Stimulated activated CD4-positive, alpha-beta T cell treated with anti-CD3 and anti-CD28 coated beads, TNF-alpha, amount 100 ng/mL, for 24 hours (primary cell): ENCODE measurements at places on chromosomes 11 and 22.

DNA sequence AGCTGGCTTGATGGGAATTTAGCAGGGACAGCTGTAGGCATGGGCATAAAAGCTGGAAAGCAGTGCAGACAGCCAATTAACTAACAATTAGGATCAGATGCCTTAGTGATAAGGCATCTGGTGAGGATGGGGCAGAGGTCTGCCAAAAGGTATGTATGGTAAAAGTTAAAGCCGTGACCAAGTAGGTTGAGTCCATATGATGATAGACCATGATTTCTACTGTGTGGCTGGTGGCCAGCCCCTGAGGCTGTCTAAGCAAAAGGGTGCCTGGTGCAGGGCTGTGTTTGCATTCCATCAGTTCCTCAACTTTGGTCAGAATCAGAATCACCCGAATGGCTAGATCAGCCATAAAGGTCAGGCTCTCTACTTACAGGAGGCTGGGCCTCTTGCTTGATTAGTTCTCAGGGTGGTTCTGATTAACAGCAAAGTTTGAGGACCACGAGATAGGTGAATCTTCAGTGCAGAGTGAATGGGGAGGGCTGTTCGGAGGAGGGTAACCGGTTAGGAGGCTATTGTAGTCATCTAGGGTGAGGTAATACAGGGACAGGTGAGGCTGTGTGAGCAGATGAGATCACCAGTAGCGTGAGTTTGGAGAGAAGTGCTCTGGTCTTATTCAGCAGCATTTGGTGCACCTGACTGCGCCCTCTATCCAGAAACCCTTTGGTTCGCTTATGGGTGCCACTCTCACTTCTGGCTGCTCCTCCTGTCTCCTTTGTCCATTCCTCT is 27.2 kb downstream of the PPFIBP2 start:
- no peak for DNase-seq

DNA sequence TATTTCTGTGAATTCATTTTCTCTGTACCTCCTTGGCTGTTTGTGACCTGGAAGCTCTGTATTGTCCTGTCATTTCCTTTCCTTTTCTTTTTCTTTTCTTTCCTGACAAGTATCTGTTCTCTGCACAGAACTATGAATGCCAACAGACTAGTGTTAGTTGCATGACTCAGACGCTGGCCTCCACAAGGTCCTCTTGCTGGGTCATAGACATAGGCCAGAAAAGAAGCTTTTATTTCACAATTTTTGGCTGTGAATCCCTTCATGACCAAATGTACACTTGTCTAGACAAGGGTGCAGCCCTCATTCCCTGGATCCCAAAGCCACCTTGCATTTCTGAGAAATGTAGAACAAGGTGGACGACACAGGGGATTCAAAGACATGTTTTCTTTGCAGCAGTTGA is 104.1 kb upstream of the MTNR1B start:
- DNase-seq: no peak

- no peak for DNase-seq
Observed at GRCh38 chr11:85310479-85310878, 316.7 kb downstream of the DLG2 start.

DNA sequence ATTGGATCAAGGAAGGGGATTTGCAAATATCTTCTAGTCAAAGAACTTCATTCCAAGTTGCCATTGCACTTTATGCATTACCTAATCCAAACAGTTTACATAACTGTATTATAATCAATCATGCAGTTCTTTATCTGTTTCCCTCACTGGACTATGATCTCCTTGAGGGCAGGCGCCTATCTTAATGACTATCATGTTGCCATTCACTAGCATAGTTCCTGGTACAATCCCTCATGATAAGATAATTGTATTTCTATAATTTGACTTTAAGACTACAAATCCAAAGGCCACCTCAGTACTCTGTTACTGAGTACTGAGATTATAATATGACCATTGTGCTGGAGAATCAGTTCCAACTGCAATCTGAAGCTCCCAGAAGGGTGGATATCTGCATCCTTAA is 278.7 kb upstream of the CCDC90B start:
- DNase-seq: no peak

DNA sequence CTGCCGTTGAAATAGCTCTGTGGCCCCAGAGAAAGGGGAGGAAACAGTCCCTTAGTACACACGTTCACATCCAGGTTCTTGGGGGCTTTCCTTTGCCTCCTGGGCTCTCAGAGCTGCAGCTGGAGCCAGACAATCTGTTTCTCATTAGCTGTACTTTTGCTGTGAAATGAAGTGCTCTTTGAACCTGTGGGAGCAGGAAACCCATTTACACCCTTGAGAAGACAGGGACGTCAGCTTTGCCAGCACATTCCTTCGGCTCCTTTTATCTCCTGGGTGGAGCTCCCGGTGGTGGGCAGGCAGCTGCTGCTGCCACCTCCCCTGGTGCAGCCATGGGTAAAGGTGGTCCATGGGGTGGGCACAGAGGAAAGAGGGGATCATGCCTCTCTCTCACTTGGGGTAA is 80.6 kb upstream of the TIMP3 start:
- no peak for DNase-seq

DNA sequence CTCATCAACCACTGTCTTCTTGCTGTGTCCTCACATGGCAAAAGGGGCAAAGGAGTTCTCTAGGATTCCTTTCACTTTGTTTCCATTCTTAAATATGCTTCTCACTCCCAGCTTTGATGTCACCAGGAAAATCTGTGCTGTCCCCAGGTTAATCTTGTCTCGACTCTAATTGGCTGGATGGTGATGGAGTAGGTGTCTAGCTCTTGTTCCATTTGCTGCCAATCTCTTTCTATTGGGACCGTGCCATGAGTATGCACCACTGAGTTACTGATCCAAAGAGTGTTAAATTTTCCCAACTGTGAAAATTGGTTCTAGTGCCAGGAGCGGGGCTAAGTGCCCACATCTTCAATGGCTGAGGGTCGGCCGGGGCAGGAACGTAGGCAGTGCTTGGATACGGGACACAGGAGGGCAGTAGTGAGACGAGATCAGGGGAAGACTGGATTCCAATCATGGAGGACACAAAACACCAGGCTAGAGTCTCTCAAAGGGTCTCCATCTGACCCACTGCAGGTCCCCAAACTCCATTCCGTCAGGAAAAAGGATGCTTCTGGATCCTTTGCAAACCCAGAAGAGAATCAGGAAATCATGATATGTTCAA is 47.7 kb upstream of the CSNK2A3 start:
- DNase-seq: no peak

DNA sequence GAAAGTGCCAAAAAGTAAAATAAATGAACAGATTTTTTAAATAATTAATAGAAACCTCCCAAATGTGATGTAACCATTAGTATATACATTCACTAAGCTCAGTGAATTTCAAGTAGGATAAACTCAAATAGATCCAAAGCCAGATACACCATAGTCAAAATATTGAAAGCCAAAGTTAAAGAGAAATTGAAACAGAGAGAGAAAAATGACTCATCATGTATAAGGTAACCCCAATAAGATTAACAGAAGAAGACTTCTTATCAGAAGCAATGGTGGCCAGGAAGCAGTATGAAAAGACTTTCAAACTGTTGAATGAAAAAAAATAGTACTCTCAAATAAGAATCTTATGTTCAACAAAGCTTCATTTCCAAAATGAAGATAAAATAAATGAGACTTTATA is 70.5 kb downstream of the LUZP2 start:
- DNase-seq: no peak

- DNase-seq: no peak
Observed at GRCh38 chr22:25930788-25931310, 188.9 kb downstream of the MYO18B start.

DNA sequence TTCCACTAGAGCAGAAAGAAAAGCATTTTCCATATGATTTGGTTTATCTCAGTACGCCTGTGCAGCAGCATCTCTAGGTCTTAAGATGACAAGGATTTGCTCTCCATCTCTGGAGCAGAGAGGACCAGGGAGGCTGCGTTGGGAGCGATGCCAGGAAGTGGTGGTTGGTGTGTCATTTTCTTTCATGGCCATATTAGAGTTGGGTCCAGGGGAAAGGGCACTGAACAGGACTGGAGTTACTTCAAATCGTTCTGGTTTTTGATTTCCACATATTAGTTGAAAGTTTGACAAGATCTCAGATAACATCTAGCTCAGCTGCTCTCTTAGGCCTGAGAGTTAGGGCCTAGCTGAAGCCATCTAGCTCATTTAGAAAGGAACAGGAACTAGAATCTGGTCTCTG is 157.7 kb downstream of the ADAMTS15 start:
- no peak for DNase-seq

GRCh38 chr22:22618923-22619322 is 25.5 kb upstream of the GGTLC2 start:
- DNase-seq: no peak

GRCh38 chr11:74826901-74827300 is 78.3 kb downstream of the RNF169 start:
- DNase-seq: no peak

DNA sequence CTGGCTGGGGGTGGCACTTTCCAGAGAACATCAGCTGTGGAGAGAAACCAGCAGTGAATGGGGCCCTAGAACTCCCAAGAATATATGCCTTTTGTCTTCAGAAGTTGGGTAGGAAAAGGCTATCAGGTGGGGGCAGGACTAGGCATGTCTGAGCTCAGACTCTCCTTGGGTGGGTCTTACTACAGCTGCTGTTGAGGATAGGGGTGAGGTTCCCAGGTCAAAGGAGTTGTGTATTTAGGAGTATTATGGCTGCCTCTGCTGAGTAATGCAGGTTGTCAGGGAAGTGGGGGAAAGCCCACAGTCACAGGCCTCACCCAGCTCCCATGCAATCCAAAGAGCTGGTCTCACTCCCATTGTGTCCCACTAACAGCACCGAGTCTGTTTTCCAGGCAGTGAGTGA is 26.1 kb downstream of the SLC22A9 start:
- no peak for DNase-seq

- DNase-seq: no peak
Observed at GRCh38 chr11:84384731-84385130, 1098.6 kb upstream of the CCDC90B start.

DNA sequence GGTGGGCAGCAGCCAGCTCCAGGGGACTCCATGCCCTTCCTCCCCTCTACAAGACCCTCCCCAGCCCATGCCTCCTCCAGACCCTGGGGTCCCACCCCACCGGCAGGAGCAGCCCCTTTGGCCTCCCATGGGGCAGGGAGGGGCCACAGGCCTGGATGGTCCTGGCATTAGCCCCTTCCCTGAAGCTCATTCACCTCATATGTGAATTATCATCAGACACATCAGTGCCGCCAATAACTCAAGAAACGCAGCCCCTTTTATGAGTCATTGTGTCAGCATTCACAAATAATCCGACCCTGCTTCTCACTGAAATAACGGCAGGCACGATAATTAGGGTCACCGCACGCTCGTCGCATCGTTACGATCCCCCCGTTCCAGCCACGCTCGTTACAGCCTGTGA is 124.2 kb downstream of the BRD1 start:
- no peak for DNase-seq

GRCh38 chr11:120181376-120181975 is 29.4 kb upstream of the OAF start:
- DNase-seq: no peak

- no peak for DNase-seq
Observed at GRCh38 chr11:59266491-59266890, 53.8 kb upstream of the MPEG1 start.

DNA sequence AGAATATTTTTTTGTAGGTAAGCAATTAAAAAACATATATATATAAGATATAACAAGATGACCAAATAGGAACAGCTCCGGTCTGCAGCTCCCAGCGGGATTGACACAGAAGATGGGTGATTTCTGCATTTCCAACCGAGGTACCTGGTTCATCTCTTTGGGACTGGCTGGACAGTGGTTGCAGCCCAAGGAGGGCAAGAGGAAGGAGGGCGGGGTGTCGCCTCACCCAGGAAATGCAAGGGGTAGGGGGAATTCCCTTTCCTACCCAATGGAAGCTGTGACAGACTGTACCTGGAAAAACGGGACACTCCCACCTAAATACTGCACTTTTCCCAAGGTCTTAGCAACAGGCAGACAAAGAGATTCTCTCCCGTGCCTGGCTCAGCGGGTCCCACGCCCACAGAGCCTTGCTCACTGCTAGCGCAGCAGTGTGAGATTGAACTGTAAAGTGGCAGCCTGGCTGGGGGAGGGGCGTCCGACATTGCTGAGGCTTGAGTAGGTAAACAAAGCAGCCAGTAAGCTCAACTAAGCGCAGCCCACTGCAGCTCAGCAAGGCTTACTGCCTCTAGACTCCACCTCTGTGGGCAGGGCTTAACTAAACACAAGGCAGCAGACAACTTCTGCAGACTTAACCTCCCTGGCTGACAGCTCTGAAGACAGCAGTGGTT is 163.8 kb downstream of the CWF19L2 start:
- DNase-seq: no peak

- no peak for DNase-seq
Observed at GRCh38 chr11:14384338-14384737, 25.4 kb upstream of the RRAS2 start.

DNA sequence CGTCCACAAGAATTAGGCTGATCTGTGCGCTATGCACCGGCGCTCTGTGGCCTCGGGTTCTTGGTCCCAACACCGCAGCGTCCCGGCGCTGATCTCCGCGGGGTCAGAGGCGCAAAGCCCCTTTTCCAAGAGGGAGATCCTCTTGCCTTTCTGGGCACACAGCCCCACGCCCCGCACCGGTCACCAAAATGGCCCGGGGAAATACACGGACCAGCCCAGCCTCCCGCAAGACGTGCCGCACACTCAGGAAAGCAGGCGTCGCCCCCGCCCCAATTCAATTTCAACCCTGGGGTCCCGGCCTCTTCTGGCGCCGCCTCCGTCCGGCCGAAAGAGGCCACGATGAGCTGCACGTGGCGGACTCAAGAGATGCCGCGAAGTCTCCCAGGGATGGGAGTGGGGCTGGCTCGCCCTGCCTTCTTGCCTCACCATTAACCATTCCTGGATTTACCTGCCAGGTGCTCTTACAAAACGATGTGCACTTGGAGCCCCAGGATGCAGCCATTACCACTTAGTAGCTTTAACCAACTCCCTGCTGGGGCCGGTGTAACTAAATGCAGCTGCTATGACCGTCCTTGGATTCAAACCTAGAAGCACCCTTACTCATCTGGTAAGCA is 10.5 kb downstream of the PIWIL3 start:
- no peak for DNase-seq

- no peak for DNase-seq
Observed at GRCh38 chr22:47442821-47443220, 680.4 kb downstream of the TBC1D22A start.

GRCh38 chr11:131637469-131638175 is 267.2 kb downstream of the NTM start:
- no peak for DNase-seq

- no peak for DNase-seq
Observed at GRCh38 chr11:72769680-72770079, 17.5 kb upstream of the ARAP1 start.

- no peak for DNase-seq
Observed at GRCh38 chr11:73412308-73412707, 36.1 kb downstream of the RELT start.

DNA sequence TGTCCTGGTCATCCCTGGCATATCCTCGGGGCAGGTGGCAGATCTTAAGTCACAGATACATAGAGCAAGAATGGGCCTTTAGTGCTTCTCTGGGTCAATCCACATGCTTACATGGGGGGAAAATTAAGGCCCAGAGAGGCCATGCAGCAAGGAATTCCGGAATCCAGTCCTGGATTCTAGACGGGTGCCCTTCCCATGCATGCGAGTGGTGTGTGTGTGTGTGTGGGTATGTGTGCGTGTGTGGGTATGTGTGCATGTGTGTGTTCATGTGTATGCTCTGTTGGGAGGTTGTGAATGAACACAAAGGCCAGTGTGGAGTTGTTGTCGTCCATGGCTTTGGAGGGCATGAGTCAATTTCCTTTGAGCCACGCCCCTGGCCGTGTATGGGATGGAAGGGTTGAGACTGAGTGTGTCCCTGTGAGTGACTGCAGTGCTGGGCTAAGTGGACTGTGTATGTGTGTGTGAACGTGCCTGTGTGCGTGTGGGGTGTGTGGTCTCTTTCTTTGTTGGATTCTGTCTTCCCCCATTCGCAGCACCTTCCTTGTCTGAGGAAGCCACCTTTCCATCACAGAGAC is 33.4 kb upstream of the EIF3D start:
- no peak for DNase-seq
